Hematopoietic multipotent progenitor cell (in vitro differentiated cells): ENCODE measurements at places on chromosomes 5 and 9.
A peak's percentile ranks its signal among the peaks of the same experiment; 100 is the strongest.

DNA sequence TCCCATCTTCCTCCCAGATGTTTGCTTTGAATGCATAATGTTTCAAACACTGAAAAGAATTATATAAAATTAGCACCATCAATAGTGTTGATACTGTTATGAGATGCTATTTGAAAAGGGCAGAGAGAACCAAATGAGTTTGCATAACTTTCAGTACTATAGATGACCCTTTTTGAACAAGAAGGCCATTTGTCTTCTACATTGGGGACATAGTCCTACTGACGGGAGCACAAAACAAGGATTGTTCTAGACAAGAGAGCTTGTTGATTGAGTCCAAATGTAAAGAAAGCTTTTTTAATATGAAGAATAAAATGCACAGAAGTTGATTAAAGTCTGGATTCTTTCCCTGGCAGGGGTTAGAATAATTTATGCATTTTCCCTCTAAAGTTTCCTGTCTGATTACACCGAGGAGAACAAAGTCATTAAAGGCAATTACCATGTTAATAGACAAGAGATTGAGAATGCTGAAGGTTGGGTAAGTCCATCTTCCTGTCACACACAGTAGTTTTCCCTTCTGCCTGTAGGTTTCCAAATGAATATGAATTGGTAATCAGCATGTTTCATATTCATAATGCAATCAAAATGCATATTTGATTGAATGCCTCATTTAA is 32.8 kb upstream of the ADCY2 start:
- no peak for DNase-seq

DNA sequence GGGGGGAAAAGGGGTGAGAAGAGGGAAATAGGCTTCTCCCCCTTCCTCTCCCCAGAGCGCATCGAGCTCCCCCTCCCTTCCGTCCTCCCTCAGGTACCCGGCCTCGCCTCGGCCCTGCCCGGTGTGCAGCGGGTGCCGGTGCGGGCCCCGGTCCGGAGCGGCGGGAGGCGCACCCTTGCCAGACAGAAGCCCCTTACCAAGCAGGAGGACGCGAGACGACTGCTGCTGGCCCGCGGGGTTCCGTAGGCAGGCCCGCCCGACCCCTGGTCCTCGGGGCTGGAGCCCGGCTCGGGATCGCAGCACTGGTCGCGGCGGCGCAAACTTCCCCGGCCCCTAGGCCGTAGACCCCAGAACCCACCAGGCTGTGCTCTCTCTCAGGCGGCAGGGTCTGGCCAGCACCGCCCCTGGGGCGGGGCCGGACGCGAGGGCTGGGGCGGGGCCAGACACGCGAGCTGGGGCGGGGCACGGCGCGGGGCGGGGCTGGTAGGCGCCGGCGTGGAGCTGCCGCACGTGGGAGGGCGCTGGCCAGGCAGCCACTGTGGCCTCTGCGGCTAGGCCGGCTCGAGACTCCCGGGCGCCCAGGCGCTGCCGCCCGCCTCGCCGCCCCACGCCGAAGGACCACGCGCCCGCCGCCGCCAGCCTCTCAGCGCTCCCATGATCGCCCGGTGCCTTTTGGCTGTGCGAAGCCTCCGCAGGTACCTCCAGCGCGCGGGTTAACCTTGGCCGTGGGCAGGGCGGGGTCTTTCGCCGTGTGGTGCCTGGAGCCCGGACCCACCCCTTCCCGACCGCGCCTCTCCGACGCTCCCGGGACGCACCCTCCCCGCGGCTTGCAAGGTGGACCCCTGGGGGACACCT is at the start of the genes NLN and SGTB:
NLN (plus strand) TSS at position 486 of the 855 bp plus-strand sequence; CDS start at position 655, 169 bp downstream.
SGTB (minus strand) TSS at position 390 of the 855 bp plus-strand sequence. CDS start 1,302 bp downstream, outside the sequence.
- DNase-seq: peak; percentile 57

- no peak for DNase-seq
Observed at GRCh38 chr5:5770825-5771224, 348.3 kb downstream of the ICE1 start.

GRCh38 chr5:55530669-55531068 is 4.1 kb downstream of the PLPP1 start:
- DNase-seq: no peak

DNA sequence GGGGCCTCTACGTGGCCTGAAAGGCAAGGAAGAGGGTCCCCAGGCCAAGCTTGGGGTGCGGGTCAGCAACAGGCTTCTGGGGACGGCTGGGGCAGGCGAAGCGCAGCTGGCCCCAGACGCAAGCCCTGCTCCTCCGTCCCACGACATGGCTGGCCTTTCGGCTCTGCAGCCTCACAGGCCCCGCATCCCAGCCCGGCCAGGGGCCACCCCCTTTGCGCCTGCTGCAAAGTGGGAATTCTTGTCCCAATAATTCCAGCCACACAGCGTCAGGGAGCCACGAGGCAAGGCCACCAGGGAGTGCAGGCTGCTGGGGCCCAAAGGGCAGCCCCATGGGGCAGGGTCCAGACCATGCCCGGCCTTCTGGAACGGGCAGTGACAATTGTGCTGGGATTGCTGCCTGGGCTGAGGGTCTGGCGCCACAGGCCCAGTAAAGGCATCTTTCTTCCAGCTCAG is 1.1 kb upstream of the ENTPD2 start:
- no peak for DNase-seq
